Fibroblast of lung (primary cell): ENCODE measurements at places on chromosomes 6 and 20. TPM values are rescaled to one million over a fixed set of nuclear protein-coding genes. Genes with fewer than 3 reads are reported as not detected.

DNA sequence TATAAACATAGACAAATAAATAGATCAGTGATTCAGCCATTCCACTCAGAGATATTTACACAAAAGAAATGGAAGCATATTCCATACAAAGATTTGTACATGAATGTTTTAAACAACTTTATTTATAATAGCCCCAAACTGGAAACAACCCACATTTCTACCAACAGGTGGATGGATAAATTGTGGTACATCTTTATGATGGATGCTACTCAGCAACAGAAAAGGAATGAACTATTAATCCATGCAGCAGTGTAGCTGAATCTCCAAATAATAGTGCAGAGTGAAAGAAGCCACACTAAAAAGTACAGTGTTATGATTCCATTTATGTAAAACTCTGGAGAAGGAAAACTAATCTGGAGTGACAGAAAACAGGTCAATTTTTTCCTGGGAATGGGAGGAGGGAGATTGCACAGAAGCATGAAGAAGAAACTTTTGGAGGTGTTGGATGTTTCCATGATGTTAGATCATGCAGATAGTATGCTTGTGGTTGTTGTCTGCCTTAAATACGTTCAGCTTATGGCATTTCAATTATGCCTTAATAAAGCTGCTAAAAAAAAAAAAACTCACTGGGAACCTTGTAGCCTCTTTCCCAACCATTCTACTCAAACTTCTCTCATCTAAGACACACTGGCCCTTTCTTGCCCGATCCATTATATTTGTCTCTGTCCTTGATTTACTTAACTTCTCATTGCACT is 100.9 kb downstream of the PPP1R14C start:
- DNase-seq: no peak

DNA sequence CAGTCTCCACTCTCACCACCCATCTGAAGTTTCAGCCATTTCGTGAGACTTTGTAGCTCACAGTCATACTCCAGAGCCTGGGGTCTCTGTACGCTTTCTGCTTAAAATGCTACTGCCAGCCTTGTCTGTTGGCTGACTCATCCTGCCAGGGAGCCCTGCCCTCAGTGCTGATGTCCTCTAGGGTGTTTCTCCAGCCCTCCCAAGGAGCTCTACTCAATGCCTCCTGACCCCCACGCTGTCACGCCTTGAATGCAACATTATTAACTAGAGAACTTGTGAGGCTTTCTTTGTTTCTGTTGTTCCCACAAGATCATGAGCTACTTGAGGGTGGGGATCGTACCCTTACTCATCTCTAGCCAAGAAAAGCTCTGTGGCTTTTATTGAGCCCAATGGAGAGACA is 20.1 kb downstream of the KIF16B start:
- no peak for DNase-seq

HLA-DPB1 gene
- 1.3 and 5.4 TPM in 2 replicates for total RNA-seq

RGS17 gene
- total RNA-seq: 5.9 and 10.2 TPM in 2 replicates

DNA sequence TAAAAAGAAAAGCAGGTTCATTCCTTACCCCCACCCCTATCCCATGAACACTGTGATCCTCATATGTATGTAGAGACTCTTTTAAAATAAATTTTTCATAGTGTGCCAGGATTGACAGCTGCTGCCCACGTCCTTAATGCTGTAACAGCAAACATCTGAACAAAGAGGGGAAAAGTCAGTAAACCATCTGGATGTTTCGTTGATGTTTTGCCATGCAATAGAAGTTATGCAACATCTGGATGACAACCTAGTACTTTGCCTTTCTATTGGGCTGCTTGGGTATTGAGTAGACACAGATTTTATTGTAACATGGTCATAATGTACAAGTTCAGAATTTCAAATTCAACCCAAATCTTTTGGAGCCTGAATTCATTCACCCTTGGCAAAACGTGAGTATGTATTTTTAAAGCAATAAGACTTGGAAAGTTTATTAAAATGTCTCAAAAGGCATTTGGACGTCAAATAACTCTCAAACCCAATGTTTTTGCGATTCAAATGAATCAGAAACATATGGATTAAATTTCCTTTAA is 500.3 kb downstream of the DHX35 start:
- no peak for DNase-seq

GRCh38 chr6:101799531-101799930 is 406.0 kb downstream of the GRIK2 start:
- DNase-seq: no peak

RAB5IF gene
- 58.0 and 61.9 TPM in 2 replicates for total RNA-seq

DNA sequence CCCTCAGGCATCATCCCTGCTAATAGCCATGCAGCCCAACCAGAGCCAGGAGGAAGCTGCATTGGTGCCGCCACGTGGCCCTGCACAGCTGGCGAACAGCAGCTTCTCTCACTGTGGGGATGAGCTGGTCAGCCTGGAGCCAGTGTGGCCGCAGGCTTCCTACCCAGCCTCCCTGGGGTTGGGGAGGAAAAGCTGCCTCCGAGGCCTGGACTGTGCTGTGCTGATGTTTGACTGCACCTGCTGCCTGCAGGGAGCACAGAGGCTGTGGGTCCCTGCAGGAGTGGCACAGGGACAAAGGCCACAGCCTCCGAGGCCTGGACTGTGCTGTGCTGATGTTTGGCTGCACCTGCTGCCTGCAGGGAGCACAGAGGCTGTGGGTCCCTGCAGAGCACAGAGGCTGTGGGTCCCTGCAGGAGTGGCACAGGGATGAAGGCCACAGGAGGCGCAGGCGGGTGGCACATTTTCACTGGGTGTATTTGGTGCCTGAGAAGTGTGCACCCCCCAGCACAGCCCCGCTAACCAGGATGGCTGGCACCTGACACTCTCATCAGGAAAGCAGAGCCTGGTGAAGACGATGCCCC is 83.9 kb downstream of the DLL1 start:
- no peak for DNase-seq

GRCh38 chr6:87932361-87932760 is 115.3 kb upstream of the SPACA1 start:
- DNase-seq: no peak

DNA sequence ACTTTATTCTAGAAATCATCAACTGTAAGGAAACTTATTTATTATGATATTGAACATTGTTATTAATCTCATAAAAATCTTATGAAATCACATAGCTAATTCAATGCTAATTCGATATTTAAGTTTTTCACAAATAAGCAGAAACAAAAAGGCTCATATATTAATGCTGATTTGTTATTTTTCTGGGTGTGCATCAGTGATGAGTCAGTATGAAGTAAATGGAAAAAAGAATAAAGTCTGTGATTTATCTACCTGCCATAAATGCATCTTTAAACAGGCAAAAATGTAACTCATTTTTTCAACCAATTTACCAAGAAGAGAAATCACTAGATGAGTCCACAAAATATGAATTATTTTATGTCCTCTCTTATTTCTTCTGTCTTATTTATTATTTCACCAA is 253.5 kb downstream of the PTPRK start:
- DNase-seq: no peak
